ENCODE measurements at places on chromosomes 12 and 14.

DNA sequence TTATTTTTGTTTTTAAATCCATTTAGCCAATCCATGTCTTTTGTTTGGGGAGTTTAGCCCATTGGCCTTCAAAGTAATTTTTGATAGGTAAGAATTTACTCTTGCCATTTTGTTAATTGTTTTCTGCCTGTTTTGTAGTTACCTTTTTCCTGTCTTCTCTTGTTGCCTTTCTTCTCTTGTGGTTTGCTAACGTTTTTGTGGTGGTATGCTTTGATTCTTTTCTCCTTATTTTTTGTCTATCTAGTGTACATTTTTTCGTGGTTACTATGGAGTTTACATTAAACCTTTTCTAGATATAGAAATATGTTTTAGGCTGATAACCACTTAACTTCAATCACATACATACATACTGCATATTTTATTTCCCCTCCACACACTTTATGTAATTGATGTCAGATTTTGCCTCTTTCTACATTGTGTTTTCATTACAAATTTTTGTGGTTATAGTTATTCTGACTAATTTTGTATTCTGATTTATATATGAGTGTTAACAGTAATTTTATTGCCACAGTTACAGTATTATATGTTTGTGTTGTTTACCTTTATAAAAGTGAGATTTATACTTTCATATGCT lies 19.2 kb upstream of the PPP1R12A start:
- peaks cover 7% of the 10 kb centered on the region for H3K27me3 ChIP-seq
- H3K4me3 ChIP-seq = no peak overlapping the region
- DNase-seq = no peak
- H3K27ac ChIP-seq = no peak overlapping the region
- H3K4me1 ChIP-seq = no peaks in the 10 kb centered on the region

DNA sequence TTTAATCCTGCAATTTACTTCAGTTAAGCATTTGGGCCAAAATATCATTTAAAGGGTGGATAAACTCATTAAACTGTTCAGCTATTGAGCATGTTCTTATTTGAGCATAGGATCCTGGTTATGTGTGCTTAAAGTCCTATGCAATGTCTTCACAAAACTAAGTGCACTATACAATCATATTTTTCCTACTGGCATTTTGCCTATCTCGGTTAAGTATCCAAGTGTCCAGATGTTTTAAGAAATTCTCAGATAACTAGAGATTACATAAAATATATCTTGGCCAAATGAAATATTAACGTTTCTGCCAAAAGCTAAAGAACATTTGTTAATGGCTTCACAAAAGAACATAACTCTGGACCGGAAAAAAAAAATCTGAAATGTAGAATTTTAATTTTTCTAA lies 250.8 kb upstream of the LRFN5 start:
- no peaks in the 10 kb centered on the region for H3K27me3 ChIP-seq
- no peaks in the 10 kb centered on the region for H3K4me1 ChIP-seq
- no peak overlapping the region for H3K27ac ChIP-seq
- no peak overlapping the region for H3K4me3 ChIP-seq
- H3K36me3 ChIP-seq = no peaks in the 10 kb centered on the region
- no peak for DNase-seq

- peaks cover 94% of the 10 kb centered on the region for H3K27me3 ChIP-seq
- H3K4me3 ChIP-seq = no peak overlapping the region
- peaks cover 4% of the 10 kb centered on the region for H3K36me3 ChIP-seq
These were observed 2.4 kb upstream of the NKX2-1 start for GRCh38 chr14:36522347-36522971.

- H3K4me1 ChIP-seq = no peaks in the 10 kb centered on the region
- no peak overlapping the region for H3K4me3 ChIP-seq
- H3K36me3 ChIP-seq = no peaks in the 10 kb centered on the region
- peaks cover 22% of the 10 kb centered on the region for H3K27me3 ChIP-seq
- no peak for DNase-seq
These were observed 202.8 kb upstream of the PELI2 start for GRCh38 chr14:55915456-55915855.

DNA sequence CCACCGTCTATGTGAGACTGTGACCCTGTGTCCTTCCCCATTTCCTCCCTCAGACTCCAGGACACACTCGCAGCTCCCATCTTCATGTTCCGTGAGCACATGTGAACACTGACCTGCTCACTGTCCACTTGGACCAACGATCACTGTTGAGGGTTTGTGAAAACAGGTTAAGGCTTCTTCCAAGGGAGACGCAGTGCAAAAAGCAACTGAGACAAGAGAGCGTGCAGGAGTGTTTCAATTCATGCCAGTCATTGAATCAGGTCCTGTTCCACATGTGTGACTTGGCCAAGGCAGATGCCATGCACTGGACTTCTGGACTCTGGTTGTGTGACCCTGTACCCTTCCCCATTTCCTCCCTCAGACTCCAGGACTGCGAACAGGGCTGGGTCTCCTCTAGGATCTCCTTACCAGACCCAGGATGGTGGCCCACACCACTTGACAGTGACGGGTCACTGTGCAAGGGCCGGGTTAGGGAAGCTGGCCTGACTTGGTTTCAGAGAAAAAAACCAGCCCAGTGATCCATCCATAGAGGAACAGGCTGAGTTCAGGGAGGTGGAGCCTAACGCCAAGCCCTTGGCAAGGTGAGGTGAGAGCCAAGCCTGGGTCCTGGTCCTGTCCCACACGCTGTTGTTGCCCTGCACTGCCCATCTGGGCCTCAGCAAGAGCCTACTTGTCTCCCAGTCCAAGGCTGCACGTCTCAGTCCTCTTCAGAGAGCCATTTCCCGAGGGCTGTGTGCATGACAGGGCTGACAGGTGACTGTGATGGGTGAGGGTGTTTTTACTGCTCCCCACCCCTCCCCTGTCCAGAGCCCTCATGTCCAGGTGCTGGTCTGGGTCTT lies 5.7 kb upstream of the KRT5 start:
- H3K36me3 ChIP-seq = no peaks in the 10 kb centered on the region
- H3K27ac ChIP-seq = no peak overlapping the region
- peaks cover 4% of the 10 kb centered on the region for H3K27me3 ChIP-seq
- H3K4me3 ChIP-seq = no peak overlapping the region
- DNase-seq = no peak

DNA sequence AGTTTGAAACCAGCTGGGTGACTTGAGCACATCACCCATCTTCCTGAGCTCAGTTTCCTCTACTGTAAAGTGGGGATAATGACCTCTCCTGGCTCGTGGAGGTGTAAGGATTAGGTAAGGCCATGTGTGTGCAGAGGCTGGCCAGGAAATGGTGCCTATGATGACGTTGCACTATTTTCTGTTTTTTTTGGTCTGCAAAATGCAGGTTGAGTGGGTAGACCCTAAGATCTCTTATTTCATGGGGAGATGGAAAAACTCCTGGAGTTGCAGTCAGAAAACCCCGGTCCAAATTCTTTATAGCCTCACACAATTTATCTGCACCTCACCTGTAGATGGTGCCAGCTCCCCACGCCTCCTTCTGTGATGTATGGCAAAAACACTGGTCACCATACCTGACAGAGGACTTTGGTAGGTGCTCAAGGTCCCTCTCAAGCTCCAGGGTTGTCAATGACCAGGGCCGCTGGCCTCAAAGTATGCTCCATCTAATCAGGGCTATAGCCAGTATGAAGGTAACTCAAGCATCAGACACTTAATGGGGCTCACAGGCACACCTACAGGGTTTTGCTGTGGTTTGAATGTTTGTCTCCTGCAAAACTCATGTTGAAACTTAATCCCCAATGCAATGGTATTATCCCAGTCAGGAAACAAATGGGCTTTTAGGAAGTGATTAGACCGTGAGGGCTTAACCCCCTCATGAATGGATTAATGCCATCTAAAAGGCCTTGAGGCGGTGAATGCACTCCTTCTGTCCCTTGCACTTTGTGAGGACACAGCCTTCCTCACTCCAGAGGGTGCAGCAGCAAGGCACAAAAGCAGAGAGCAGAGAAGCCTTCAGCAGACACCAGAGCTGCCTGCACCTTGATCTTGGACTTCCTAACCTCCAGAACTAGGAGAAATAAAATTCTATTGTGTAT lies 17.6 kb downstream of the C14orf132 start:
- H3K27me3 ChIP-seq = peaks cover 24% of the 10 kb centered on the region
- H3K4me1 ChIP-seq = no peaks in the 10 kb centered on the region
- no peak overlapping the region for H3K27ac ChIP-seq

DNA sequence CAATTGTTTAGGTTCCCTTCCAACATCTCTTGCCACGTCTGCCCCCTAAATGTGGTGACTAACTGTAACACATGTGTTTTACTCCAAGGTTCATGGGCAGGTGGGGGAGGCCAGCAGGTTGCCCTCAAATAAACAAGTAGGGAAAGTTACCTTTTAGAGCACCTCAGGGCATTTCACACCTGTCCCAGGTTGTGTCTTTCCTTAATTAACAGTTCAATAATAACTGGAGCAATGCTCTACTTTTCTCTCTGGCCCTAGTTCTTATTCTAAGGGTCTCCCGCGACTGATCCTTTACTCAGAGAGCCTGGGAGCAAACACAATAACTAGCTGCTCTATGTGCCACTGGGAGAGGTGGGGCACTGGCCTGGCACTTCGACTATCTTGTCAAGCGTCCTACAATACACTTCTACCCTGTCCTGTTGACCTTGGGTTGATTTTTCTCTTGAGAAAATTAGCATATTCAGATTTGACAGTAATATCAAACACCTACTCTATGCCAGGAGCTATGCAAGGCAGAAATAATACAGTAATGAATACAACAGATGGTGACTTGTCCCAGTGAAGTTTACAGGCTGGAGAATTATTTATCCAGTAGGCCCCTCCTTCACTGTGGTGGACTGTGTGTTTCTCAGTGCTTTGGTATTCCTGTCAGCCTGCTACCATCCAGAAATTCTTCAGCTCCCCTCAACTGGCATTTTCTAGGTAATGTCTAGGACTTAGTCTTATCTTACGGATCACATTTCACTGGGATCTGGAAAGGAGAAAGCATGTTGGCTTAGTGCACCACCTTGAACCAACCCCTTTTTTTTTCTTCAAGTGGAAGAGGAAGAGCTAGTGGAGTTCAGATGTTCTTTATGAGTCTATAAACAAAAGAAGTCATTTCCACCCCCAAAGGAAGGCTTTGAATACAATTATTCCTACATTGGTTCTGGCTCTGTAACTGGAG lies 202.6 kb downstream of the CRADD start:
- H3K27ac ChIP-seq = no peak overlapping the region
- H3K4me1 ChIP-seq = peaks cover 6% of the 10 kb centered on the region
- H3K4me3 ChIP-seq = no peak overlapping the region
- no peak for DNase-seq
- no peaks in the 10 kb centered on the region for H3K27me3 ChIP-seq

DNA sequence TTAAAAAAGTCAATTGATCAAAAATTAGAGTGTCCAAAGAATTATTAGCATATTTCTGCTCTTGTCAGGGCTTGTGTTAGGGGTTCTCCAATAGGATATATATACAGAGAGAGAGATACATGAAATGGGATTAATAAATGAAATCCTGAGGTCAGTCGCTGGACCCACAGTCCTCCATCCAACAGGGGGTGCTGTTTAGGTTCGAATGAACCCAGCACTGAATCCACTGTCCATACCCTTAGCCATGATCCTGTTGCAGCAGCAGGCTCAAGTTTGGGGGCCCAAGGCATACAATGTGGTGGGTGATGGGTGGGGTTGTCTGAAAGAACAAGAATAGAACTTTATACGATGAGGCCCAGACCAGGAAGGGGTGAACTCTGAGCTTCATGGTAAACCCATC lies 780 bp upstream of the MYO1H start:
- H3K27me3 ChIP-seq = peaks cover 12% of the 10 kb centered on the region
- no peak overlapping the region for H3K27ac ChIP-seq
- no peak for DNase-seq
- H3K36me3 ChIP-seq = no peaks in the 10 kb centered on the region
- no peaks in the 10 kb centered on the region for H3K4me1 ChIP-seq
- no peak overlapping the region for H3K4me3 ChIP-seq

DNA sequence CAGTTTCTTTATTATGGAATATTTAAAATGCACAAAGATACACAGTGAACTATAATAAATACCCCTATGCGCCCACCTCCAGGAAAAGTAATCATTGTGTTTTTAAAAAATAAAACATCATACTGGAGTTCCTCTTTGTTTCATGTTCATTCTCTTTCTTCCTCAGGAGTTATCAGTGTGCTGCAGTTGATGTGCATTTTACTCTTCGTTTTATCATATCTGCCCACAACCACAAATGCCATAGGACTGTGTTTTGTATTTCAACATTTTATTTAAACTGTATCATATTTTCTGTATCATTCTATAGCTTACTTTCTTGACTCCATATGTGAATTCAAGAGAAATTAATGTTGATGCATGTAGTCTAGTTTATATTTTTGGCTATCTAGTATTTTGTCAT lies 53.9 kb downstream of the TSHR start:
- no peak for DNase-seq
- no peaks in the 10 kb centered on the region for H3K36me3 ChIP-seq
- H3K4me3 ChIP-seq = no peak overlapping the region
- no peak overlapping the region for H3K27ac ChIP-seq
- no peaks in the 10 kb centered on the region for H3K4me1 ChIP-seq
- no peaks in the 10 kb centered on the region for H3K27me3 ChIP-seq

DNA sequence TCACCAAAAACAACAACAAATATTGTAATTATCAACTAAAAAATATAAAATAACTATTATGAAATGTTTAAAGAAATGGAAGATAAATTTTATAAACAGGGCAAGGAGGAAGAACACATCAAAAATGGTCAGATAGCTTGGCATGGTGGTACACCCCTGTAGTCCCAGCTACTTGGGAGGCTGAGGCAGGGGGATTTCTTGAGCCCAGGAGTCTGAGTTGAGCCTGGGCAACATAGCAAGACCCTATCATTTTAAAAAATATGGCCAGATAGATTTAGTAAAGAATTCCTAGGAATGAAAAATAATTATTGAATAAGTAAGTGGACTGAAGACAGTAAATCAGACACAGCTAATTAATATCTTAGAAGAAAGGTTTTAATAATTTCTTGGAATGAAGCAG lies 32.6 kb downstream of the ITPR2 start:
- peaks cover 12% of the 10 kb centered on the region for H3K36me3 ChIP-seq
- H3K27ac ChIP-seq = no peak overlapping the region
- DNase-seq = no peak

DNA sequence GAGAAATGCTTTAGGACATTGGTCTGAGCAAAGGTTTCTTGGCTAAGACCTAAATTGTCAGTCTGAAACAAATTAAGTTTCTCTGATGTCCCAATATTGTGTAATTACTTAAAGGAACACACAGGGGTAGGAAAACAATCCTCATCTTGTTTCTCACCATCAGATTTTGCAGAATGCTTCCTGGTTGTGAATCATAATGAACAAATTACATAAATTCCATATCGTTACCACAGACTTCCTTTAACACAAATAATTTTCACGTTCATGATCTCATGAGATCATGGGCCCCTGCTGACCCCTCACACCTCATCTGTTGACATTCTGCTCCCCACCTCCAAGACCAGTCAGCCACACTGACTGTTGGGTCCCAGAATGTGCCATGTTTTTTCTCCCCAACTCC lies 194.1 kb downstream of the MON2 start:
- no peaks in the 10 kb centered on the region for H3K36me3 ChIP-seq
- no peak overlapping the region for H3K27ac ChIP-seq
- H3K4me1 ChIP-seq = peaks cover 4% of the 10 kb centered on the region
- H3K4me3 ChIP-seq = no peak overlapping the region
- H3K27me3 ChIP-seq = peaks cover 4% of the 10 kb centered on the region
- no peak for DNase-seq

Data from activated naive CD8-positive, alpha-beta T cell treated with anti-CD3 and anti-CD28 coated beads for 36 hours (primary cell).